ENCODE measurements at places on chromosomes 11 and 22. TPM values are rescaled to one million over a fixed set of nuclear protein-coding genes. Genes with fewer than 3 reads are reported as not detected.

GRCh38 chr11:69771466-69771865, 3.7 kb downstream of the FGF4 start:
- H3K4me1 ChIP-seq = no peaks in the 10 kb centered on the region
- H3K27me3 ChIP-seq = no peaks in the 10 kb centered on the region
- H3K27ac ChIP-seq = no peak overlapping the region
- H3K36me3 ChIP-seq = no peaks in the 10 kb centered on the region
- H3K4me3 ChIP-seq = no peak overlapping the region
- no peak for DNase-seq

- peak; percentile 83 for DNase-seq
- no peaks in the 10 kb centered on the region for H3K27me3 ChIP-seq
Measured at GRCh38 chr11:57761301-57762234, at the start of gene CTNND1. Gene CTNND1, plus strand, starts transcription at chr11:57761802. Its CDS starts 29,677 bp downstream, at chr11:57791479.

Gene SULT4A1
- total RNA-seq = 0.47 TPM

DNA sequence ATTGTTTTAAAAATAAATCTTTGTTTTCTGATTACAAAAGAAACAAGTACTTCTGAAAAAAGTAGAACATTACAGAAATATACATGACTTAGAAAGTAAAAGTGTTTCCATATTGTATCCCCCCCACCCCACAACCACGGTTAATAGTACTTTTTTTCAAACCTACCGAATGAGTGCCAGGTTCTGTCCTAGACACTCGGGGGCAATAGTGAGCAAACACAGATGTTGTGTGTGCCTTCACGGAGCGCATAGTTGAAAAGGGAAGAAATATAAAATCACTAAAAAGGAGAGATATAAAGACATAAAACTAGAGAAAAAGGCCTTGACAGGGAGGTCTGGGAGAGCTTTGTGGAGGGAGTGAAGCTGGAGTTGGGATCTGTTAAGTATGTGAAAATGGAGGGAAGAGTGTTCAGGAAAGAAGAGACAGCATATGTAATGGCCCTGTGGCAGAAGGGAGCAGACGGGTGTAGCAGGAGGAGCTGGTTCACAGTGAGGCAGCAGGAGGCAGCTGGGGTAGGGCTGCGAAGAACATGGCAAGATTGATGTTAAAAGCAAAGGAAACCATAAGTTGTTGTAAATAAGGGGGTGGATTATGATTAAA, 42.1 kb upstream of the ALX4 start:
- no peaks in the 10 kb centered on the region for H3K4me1 ChIP-seq
- DNase-seq = no peak
- no peak overlapping the region for H3K27ac ChIP-seq
- no peaks in the 10 kb centered on the region for H3K36me3 ChIP-seq

GRCh38 chr11:86183694-86184093, 60.9 kb upstream of the EED start:
- no peaks in the 10 kb centered on the region for H3K27me3 ChIP-seq
- H3K4me1 ChIP-seq = peaks cover 5% of the 10 kb centered on the region
- H3K36me3 ChIP-seq = no peaks in the 10 kb centered on the region
- no peak overlapping the region for H3K27ac ChIP-seq
- no peak for DNase-seq

Data from pancreas (tissue), 10 donors.